Activated T-cell treated with anti-CD3 and anti-CD28 coated beads, Interleukin-2, amount 50 U/mL, for 72 hours (primary cell): ENCODE measurements at places on chromosomes 6 and 20. TPM values are rescaled to one million over a fixed set of nuclear protein-coding genes. Genes with fewer than 3 reads are reported as not detected.
A peak's percentile ranks its signal among the peaks of the same experiment; 100 is the strongest.

The TFAP2D gene
- not detected for total RNA-seq

The LRRN4 gene
- not detected for total RNA-seq

The NKAIN4 gene
- total RNA-seq = not detected

The PAX1 gene
- not detected for total RNA-seq

The GJA1 gene
- 0.19 TPM for total RNA-seq

The CBLN4 gene
- total RNA-seq = not detected

DNA sequence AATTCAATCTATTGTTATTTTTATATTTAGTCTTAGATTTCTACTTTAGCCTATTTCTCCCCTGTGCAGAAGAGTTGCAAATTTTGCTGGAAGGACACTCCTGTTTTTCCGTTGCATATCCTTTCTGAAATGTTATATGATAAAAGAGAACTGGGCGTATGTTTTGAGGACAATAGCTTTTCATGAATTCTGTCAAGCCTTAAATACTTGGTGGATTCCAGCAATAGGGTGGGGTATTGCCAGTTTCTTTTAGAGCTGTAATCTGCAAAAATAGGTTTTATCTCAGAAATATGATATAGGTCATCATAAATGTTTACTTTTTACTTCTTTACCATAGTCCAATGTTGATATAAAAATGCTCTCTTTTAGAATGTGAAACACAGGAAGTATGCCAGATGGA is 42.0 kb downstream of the VTA1 start:
- no peak for DNase-seq

GRCh38 chr6:83474309-83474708 is 38.0 kb upstream of the PRSS35 start:
- DNase-seq = no peak

DNA sequence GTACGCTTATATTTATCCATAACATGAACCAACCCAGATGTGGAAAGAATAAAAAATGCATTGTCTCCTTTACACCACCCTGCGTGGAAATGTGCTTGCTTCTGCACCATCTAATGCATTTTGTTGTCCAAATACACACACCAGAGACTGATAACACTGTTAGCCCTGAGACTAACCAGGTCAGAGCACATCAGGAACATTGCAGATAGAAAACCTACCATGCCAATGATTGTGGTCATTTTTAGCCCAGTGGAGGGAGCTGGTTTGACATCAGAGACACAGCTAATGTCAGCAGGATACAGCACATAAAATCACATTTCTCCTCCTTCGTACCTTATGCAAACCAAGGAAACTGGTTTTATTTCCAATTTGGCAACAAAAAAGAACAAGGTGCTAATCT is 528.7 kb downstream of the DOK5 start:
- DNase-seq = no peak

GRCh38 chr6:26258212-26258977 is 106.6 kb upstream of the BTN3A2 start:
- no peak for DNase-seq

DNA sequence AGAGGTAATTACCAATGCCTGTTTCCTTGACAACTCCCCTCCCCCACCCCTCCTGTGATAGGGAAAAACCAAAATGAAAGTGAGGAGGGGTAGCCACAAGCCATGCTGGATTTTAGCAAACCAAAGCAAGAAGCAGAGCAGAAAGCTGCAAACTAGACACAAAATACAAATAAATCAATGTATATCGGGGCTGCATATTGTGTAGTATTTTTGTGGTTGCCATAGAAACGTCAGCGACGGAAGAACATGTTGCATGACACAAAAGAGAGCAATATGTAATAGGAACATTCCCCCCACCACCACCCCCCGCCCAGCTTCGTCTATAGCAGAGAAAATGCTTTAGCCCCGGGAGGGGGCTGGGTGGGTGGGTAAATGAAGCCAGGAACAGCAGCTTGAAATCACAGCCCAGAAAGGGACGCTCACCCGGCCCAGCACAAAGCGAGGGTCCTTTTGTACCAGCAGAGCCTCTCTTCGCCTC is 548 bp downstream of the AGPAT4 start:
- DNase-seq = peak; percentile 16

GRCh38 chr6:20846602-20847028 is 312.4 kb downstream of the CDKAL1 start:
- peak; percentile 10 for DNase-seq

DNA sequence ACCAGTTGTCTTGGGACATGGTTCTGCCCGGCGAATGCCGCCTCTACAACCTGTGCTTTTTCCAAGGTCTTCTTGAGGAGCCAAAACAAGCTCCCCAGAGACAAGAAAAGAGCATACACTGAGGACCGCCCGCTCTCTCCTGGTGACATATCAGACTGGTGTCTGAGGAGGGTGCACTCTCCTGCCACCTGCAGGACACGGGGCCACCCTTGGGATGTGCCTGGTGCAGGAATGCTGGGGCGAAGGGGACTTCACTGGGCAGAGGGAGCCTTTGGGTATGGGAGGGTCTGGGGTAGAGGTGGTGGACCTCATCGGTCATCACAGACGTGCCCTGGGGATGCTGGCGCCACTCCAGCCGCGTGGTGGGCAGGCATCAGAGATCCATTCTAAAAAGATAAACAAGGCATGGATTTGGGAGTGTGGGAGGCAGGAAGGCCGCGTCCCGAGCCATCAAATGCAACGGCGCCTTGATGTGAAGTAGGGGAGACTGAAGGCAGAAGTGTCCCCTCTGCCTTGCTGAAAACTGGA is 163.3 kb downstream of the CD83 start:
- no peak for DNase-seq

DNA sequence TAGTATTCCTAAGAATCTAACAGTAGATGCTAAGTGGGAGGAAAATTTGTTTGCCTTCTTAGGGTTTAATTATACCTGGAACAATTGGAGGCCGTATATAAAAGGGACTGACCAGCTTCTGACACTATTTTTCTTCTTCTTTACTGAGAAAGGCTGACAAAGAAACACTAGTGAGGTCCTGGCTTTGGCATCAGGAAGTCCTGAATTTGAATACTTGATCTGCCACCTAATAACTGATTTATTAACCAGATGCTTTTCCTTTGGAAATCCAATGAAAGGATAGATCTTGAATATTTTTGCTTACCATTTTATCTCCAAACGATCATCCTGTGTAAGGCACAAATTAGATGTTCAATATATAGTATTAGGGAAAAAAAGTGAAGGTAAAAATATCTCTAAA is 382.5 kb downstream of the CENPW start:
- DNase-seq = no peak
